ENCODE measurements at places on chromosomes 6 and 20.
A peak's percentile ranks its signal among the peaks of the same experiment; 100 is the strongest.

DNA sequence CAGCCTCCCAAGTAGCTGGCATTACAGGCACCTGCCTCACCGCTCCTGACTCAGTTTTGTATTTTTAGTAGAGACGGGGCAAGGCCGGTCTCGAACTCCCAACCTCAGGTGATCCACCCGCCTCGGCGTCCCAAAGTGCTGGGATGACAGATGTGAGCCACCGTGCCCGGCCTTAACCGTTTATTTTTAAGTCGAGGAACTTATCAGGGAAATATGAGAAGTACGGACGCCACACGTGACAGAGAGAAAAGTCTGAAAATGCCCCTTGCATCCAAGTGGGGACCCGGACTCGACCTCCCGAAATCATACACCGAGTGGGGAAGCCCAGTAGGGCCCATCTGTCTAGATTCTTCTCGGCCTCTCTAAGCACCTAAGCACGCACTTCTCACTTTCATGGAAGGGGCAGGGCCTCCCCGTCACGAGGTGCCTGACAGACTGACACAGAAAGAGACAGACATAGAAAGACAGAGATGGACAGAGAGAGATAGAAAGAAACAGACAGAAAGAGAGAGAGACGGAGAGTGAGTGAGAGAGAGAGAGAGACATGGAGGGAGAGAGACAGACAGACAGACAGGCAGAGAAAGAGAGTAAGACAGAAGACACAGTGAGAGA lies 756.5 kb upstream of the DEFB115 start:
- DNase-seq = no peak

DNA sequence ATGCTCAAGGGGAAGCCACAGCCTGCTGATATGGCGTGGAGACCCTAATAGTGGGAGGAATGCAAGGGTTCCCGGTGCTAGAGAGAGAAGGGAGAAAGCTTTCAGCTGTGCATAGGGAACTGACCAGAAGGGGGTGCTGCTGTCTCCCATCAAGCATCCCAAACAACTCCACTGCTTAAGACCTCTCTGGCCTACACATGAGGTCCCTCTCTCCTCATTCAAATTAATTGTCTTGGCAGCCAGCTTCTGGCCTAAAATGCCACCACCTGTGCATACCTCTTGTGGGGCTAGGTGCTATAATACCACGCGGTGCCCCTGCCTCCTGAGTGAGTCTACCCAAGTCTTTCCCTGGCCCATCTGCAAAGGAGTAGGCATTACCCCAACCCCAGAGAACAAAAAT lies 14.5 kb downstream of the ADISSP start:
- no peak for DNase-seq

DNA sequence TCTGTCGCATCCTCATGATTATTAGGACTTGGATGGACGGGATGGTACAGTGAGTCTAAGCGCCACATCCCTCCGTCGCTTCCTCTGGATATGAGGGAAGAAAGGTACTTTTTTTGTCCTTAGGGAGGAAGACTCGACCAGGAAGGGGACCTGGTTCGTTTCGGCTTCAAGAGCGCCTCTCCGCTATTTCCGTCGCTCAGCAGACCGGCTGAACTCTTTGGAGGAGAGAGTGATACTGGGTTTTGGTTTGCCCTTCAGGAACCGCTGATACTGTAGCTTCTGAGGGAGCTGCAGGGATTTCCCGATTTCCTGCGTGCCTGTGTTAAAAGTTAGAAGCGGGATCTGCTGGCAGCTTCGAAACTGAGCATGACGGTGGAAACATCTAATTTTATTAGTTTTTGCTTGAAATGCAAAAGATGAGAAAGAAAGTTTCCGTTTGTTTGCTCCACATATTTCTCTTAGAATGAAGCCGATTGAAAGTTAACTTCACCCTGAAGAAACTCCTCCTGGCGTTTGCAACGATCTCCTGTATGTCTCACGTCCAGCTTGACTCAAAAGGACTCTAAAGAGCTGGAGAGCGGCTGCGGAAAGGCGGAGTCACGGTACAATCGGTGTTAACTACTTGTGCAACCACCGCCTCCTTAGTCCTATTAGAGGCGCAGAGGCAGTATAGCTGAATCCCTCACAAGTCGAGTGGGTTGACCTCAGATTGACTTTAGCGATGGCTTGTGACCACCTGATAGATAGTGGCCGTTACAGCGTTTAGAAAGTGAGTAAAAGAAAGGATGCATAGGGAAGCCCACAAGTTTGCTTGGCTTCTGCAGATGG lies 129.4 kb downstream of the TRIM27 start:
- DNase-seq = peak; percentile 38

DNA sequence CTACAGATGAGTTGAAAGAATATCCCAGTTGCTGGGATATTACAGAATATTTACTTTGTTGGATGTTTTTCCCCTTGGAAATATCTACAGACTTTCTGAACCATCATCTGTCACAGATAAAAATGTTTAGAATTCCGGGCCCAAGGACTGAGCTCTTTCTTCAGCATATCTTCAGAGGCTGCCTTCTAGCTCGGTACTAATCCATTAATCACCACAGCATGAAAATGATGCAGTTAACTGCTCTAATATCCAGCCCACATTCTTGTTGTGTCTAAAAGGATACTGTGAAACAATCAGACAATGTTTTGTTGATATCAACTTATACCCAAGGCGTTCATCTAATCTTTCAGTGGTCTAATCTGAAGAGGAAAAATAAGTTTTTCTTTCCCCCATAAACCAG lies 247.4 kb downstream of the TBC1D32 start:
- no peak for DNase-seq

GRCh38 chr20:37526839-37527637 lies 638 bp downstream of the BLCAP start:
- no peak for DNase-seq

- no peak for DNase-seq
Observed at GRCh38 chr20:49916146-49917002, 1.0 kb upstream of the SPATA2 start.

DNA sequence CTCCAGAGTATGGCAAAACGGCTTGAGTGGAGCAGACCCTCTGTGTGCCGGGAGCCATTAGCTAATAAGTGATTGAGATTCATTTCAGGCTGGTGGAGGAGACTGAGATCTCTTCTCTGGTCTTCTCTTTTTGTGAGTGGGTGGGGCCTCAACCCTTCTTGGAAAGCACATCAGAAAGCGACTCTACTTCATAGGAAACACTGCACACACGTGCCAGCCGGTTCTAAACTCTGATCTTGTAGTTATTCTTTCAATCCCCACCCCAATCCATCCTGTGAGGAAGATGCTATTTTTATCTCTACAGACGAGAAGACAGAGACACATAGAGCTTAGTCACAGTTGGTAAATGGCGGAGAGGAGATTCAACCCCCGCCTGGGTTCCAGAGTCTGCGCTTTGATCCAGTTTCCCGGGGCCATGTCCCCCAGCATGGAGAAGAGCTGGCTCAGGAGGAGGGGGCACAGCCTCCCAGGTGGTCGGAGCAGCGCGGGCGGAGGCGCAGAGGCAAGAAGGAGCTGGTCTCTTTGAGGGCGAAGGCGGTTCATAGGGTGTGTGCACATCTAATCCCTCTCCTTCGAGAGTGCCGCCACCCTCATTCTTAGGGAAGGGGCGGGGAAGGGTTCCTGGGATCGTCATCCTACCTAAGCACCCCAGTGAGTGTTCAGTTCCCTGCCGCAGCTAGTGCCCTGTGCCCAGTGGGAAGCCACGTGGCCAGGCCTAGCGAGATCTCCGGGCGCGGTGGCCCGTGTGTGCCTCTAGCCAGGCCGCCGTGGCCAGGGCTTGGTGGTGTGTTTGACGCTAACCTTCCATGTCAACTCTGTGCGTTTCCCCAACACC lies 49.0 kb upstream of the TAGAP start:
- no peak for DNase-seq

- DNase-seq = no peak
Observed at GRCh38 chr20:49853640-49854039, 41.0 kb downstream of the SLC9A8 start.
